WTC11 (cell line): ENCODE measurements at places on chromosomes 4 and X.

DNA sequence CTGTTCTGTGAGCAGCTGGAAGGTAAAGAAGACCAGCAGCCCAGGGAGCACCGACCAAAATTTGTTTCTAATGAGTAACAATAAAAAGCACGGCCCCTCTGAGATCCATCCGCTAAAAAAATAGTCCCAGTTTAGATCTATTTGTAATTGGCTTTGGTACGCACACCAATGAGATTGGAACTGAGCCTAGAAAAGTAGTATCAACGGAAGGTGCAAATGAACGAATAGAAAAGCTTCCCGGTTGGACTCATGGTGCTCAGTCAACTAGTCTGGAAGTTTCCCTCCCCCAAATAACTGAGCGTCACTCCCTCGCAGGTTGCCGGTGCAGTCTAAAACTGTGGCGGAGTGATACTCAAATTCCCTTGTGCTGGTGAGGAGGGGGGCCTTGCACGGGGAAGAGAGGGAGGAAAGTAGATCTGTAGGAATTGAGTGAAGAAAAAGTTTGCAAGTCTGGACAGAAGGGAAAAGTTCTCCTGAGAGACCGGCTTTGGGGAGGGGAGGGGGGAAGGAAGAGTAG is at the start of gene COL4A5:
Gene COL4A5 (plus strand): TSS at position 413 of the 517 bp plus-strand sequence. CDS start 288 bp downstream, outside the sequence.
- DNase-seq, result peak; percentile 53

DNA sequence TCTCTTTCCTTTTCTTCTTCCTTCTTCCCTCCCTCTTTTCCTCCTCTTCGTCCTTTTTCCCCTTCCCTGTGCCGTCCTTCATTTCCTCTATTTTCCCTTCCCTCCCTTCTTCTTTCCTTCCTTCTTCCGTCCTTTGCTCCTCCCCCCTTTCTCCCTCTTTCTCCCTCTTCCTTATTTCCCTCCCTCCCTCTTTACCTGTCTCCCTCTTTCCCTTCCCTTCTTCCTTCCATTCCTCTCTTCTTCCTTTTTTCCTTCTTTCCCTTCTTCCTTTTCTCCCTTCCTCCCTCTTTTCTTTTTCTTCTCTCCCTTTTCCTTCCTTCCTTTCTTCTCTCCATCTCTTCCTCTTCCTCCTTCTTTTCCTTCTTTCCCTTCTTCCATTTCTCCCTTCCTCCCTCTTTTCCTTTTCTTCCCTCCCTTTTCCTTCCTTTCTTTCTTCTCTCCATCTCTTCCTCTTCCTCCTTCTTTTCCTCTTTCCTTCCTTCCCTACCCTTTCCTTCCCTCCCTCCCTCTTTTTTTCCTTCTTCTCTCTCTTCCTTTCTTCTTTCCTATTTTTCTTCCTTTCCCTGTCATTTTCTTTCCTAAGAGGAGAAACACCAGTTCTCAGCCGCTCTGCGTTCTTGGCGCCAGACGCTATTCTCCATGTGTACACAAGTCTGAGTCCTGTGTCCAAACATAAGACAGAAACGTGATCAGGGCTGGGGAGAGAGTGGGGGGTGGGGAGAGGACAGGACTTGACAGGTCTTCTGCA is 597.1 kb downstream of the MID1IP1 start:
- DNase-seq, result no peak

- DNase-seq, result no peak
Observed at GRCh38 chr4:158530898-158531297, 9.2 kb downstream of the RXFP1 start.

- no peak for DNase-seq
Observed at GRCh38 chrX:85591536-85591935, 212.1 kb upstream of the POF1B start.

- DNase-seq, result no peak
Observed at GRCh38 chr4:38605753-38606586, 58.0 kb upstream of the KLF3 start.
